HFFc6 (cell line): ENCODE measurements at places on chromosomes 2 and 18.

DNA sequence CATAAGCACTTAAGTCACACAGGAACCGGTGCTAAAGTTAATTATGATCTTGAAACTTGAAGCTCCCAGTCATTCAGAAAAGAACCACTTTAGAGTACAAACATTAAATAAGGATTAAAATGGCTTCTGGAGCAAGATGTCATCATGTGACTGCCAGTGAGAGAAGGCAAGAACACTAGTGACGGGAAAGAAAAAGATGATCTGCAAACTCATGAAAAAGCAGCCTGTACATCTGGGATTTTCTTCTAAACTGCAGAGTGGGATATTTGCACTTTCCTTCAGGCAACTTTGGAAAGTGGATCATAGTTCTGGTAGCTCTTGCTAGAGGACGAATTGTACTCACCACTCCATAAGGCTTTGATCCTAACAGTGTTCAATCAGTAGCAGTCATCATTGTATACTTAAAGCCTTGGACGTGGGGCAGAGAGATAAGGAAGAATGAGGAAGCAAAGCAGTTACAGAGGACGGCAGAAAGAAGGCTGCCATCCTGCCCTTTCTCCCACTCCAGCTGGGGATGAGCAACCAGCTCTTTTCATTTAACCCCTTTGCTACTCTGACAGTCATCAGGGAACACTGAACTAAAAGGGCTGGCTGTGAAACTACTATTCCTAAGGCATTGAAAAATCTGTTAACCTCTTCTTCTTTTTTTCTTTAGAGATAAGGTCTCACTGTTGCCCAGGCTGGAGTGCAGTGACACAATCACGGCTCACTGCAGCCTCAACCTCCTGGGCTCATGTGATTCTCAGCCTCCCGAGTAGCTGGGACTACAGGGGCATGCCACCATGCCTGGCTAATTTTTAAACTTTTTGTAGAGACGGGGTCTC is 18.1 kb downstream of the ABHD3 start:
- DNase-seq = no peak

DNA sequence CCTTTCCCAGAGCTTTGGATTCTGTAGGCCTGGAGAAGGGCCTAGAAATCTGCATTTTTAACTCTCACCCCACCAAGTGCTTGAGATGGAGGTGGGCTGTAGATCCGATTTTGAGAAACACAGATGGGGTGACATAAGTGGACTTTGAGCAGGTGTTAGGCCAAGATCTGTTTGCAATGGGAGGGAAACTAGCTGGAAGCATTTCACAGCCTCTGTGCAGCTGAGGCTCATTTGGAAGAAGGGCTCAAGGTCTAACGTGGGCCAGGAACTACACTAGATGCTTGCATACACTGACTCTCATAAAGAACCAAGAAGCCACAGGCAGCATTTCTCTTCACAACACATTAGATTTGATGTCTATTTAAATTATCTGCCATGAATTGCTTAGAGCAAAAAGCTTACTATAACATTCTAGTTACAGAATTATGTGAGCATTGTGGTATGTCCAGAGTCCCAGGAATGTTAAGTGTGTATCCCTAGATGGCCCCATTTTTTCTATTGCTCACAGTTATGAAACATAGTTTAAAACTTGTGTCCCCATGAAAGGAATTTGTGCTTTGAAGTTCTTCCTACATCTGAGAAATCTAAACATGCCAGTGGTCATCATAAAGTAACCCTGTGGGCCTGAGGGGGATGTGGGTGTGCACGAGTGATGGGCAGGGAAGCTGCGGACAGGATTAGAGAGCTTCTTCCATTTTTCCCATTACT is 77.2 kb downstream of the CD28 start:
- peak; percentile 94 for DNase-seq

- peak; percentile 40 for DNase-seq
These were observed 388.9 kb downstream of the ZEB2 start for GRCh38 chr2:144131042-144131441.

DNA sequence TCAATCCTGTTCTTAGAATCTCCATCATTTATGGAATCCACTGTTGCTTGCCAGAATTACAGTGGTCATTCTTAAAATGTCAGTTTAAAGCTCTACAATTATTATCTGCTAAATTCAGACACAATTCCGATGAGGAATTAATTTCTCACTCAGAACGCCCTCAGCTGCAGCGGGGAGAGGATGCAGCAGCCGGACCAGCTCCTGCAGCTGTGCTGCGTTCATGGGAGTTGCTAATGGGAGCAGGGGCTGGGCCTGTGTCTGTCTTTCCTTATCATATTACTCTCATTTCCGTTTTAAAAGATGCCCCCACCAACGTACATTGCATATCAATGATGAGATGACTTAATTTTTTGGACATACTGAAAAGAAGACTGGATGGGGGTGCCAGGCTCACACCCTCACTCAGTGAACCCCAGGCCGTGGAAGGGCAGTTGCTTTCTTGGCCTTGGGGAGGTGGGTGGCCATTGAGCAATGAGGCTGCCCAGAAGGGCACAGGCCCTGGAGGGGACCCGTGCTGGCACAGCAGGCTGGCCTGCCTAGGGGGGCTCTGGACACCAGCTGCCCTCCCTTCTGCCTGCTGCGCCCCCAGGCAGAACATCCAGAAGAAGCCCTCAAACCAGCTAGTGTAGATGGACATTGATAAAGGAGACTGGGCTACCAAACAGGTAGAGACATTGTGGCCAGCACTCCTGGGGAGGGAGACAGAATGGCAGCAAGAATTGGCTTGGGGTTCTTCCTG is 503.6 kb upstream of the MYT1L start:
- no peak for DNase-seq

DNA sequence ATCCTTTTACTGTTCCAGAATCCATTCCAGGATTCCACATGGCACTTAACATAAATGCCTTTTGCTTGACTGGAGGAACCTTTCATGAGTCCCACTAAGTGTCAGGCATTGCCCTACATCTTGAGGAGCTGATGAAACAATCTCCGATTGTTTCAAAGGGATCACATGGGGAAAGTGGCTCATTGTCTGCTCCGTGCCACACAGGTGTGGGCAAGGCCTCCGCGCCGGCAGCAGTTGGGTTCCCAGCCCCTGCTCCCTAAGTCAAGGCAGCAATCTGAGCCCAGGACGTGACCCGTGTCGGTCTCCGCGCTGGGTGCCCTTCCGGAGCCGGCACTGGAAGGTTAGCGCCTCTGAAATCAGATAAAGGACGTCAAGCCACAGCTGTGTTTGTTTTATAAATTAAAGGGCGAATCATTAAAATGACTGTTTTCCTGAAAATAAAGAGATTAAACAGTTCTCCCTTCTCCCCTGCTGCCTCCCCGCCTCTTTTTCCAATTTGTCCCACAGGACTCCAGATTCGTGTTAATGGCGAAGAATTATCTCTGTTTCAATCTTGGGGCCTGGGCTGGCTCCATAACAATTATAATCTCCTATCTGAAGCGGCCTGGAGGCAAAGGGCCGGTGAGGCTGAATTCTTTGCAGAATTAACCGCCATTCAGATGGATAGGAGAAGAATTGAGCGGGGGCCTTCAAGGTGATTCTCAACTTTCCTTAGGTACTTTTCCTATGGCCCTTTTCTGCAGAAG is 84.3 kb upstream of the FZD7 start:
- DNase-seq = no peak

- DNase-seq = no peak
These were observed 20.2 kb upstream of the TNS1 start for GRCh38 chr2:218022851-218023530.

DNA sequence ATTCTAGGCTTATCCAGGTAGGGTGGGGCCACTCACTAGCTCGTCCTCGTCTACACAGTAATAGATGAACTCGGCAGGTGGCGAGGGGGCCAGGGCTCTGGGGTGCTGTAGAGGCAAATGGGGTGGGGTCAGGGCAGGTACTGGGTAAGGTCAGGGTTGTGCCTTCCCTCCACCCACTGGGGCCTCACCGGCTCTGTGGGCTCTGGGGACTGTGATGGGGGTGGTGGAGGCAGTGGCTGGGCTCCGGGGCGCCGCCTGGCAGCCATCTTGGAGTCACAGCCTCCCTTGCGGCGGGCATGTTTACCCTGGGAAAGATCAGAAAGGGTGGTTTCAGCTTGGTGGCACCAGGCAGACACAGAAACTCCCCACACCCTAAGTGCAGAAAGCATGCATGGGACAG is 6.4 kb downstream of the MBD1 start:
- no peak for DNase-seq

DNA sequence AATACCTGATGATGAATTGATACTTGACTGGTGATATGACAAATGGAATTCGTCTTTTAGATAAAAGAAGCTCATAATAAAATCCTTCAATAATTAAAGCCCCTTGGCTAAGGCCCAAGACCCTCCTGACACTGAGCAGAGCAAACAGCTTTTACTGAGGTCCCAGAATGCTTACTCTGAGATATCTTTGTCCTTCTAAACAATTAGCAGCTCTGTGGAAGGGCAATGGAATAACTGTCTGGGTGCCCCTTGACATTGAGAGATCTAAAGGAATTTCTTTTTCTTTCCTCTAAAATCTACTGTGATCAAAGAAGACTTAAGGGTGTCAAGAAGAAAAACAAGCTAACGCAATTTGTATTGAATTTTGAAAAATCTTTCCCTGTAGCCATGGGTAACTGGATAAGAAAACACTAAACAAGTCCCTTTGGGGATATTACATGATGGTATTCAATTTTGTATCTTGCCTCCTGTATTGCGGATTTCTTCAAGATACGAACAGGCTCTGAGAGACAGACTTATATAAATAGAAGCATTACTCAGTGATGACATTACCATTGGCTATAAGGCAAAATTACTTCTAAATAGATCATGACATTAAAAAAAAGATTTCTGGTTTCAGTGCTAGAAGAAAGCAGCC is 128.8 kb downstream of the MREG start:
- no peak for DNase-seq

DNA sequence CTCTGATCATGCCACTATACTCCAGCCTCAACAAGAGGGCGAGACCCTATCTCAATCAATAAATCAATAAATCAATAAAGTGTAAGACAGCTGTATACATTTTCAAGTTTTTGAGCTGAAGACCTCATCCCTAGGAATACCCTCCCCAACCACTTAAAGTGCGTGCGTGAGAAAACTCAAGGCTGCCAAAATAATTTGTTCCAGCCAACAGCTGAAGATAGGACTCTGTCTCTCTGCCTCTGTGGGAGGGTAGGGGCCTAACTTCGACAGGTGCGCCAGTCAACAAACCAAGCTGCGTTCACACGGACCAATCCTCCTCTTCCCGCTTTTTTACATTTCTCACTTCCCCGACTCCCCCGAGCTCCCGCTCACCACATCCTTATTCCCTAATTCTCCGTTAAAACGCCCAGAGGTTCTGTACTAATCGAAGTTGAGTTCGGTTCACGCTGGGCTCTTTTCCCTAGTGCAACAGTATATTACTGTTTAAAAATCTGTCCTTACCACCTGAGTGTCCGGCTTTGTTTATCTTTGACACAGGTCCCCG is 618 bp downstream of the POLR2D start:
- DNase-seq = no peak

DNA sequence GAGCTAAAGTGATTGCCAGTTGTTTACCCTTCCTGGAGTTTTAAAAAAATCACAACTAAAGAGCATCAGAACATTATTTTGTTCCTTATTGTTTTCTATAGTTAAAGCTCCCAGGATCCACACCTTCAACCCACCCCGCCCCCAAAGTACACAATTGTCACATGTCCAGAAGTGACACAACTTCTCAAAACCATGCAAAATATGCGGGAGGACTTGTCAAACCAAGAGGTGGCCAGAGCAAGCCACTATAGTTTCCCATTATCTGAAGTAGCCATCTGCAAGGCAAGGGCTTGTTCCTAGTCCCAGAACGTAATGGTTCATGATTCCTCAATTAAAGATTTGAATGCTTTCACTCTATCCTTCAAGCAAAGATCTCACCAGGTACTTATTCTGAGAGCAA is 9.9 kb upstream of the INO80C start:
- no peak for DNase-seq

DNA sequence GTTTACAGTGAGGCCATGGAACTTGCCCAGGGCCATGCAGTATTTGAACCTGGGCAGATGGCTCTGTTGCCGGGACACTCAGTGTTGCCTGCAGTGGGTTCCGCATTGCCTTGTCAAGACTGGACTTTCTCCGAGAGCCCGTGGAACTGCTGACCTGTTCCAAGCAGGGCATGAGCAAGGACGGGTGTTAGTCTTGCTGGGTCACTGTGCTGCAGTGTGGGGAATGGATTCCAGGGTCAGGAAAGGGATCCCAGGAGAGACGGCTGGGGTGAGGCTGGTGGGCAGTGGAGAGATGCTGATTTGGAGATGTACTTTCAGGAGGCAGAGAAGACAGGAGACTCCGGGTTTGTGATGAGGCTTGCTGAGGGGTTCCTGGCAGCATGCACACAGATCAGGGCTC is 348.7 kb upstream of the HS6ST1 start:
- DNase-seq = no peak

GRCh38 chr2:204437815-204438756 is 107.2 kb upstream of the PARD3B start:
- no peak for DNase-seq

DNA sequence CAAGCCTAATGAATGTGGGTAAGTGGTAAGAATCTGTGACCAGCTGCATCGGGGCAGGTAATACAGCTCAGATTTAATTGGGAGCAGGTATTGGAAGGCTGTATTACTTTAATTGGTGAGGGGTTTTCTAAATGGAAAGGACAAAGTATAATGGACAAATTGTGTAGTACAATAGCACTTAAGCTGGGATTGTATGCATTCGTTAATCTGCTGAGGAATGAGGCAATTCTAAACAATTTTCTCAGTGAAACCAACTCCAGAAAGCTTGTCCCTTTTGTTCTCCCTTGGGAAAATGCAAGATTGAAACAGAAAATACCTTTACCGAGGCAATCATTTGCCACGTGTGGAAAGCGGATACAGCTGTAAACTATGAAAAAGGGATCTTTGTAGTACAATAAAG is 801.6 kb upstream of the POU3F3 start:
- no peak for DNase-seq

DNA sequence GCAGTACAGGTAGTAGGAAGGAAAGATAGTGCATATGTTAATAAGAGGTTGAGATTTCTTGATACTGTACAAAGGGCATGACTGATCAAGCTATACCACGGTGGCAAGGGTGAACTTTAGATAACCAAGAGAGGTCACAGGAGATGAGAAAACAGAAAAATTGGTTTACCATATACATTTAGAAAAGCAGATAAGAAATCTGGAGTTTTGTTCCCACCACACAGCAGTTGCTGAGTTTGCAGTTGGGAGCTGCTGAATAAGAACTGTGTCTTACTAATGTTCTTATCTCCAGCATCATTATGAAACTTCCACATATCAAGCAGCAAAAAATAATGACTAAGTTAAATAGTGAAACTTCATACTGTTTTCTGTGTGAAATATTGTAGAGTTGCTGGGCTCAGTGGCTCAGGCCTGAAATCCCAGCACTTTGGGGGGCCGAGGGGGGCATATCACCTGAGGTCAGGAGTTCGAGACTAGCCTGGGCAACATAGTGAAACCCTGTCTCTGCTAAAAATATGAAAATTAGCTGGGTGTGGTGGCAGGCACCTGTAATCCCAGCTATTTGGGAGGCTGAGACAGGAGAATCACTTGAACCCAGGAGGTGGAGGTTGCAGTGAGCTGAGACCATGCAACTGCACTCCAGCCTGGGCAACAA is 12.0 kb upstream of the IMPACT start:
- DNase-seq = no peak
